ENCODE measurements at places on chromosomes 6 and 20.

DNA sequence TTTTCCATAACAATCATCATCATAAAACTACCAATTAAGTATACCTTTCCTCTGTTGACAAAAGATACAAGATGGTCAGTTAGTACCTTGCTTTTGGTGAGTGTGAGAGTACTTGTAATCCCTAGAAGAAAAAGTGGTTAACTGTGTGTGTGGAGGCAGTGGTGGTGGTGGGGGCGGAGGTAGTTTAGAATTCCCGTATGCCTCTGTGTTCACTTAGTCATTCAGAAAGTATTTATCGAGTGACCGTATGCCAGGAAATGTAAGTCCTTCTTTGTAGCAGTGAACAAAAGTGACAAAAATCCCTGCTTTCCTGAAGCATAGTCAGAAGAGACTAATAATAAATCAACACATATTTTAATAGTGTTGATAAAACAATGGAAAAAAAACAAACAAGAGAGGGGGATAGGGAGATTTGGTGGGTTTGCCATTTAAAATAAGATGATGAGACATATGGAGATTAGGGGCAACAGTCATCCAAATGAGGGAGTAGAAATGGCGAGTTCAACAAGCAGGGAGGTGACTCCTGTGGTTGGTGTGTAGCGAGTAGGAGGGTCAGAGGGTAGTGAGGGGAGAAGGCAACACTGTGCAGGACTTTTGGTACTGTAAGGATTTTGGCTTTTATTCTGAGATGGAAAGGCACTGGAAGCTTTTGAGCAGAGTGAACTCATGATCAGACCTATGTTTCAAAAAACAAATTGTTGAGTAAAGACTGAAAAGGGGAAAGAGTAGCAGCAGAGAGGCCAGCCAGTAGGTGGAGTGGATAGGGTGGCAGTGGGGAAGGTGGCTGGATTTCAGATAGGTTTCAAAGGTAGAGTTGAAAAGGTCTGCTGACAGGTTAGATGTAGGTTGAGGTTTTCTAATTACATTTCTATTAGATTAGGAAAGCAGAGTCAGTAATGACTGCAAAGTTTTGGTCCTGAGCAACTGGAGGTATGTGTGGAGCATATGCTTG is 40.3 kb upstream of the SIM1 start:
- no peak for DNase-seq

GRCh38 chr6:146177785-146178184 is 148.9 kb downstream of the GRM1 start:
- DNase-seq = no peak

- no peak for DNase-seq
These were observed 54.4 kb downstream of the KDM1B start for GRCh38 chr6:18209539-18210197.

- no peak for DNase-seq
These were observed 57.9 kb downstream of the GJA10 start for GRCh38 chr6:89952105-89952671.

DNA sequence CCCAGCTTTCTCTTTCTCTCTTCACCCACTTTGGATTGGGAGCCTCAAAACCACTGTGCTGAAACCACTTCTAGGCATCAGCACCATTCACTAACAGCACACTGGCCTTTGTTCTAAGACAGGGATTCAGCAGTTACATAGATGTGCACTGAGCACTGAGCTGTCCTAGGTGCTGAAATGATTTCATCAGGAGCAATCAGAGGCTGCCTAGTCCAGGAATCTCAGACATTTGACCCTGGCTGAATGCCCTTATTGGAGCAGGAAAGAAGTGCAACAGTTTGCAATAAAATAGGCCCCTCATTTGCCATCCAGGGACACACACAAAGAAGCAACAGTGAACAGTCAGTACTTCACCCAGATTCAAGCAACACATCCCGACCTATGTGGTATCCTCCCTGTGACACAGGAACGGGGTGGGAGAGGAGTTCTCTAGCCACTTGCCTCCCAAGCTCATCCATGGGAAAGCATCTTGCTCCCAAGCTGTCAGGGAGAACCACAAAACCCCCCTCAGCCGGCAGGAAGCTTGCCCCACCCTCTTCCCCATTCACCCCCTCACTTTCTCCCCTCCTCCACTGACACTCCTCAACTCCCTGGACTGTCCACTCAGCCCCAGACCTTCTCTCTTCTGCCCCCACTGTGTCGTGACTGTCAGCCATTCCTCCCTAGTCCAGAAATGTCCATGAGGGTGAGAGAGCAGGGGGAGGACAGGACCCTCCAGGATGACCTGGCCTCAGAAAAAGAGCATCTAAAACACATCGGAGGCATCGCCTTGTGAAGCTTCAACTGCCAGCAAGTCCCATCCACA is 304.4 kb downstream of the PREX1 start:
- DNase-seq = no peak
